ENCODE measurements at places on chromosomes 6 and 20.

GRCh38 chr6:21444711-21445260 lies 148.8 kb upstream of the SOX4 start:
- no peak for DNase-seq

GRCh38 chr6:85945459-85946185 lies 302.9 kb upstream of the SYNCRIP start:
- DNase-seq, result no peak

DNA sequence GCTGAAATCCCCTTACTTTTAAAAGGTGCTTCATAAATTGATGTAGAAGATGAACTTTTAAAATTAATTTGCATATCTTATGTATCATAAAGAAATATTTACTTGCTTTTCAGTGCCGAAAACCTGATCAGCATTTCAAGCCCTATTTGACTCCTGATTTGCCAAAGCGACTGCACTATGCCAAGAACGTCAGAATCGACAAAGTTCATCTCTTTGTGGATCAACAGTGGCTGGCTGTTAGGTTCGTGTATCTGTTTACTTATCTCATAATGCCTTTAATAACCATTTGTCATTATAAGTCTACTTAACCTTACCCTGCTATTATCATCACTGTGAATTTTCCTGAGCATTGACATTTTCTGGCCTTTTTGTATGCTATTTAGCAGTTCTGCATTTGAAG lies 7.8 kb downstream of the OR2A4 start:
- no peak for DNase-seq

DNA sequence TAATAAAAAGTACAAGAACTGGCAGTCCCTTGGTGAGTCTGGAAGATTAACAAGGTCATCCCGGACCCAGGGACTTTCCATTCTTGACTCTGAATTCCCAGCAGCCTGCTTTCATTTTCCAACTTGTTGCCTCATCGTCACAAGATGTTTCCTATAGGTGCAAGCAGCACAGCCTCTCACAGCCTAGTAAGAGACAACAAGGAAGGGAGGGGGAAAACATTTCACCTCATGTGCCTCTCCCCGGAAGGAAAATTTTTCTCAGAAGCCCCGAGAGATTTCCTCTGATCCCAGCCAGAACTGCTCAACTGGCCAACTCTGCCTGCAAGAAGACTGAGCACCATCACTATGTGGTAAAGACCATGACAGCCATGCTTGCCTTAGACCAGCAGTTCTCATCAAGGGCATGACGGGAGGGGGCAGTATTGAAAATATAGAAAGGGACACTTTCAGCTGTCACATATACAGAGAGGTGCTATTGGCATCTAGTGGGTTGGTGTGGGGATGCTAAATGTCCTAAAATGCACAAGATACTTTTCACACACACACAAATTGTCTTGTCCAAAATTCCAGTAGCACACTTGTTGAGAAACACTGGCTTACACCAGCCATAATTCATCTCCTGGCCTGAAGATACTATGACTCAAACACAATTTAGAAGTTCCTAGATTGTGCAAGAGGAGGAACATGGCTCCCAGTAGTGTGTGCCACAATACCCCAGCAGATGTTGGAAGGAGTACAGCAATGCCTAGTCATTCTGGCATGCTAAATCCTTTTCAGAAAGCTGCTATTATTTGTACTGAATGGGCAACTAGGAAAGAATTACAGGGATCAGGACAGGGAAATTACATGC lies 10.8 kb upstream of the WTAP start:
- no peak for DNase-seq

- DNase-seq, result peak; percentile 51
Observed at GRCh38 chr20:11890331-11891076, 27.2 kb upstream of the BTBD3 start.

DNA sequence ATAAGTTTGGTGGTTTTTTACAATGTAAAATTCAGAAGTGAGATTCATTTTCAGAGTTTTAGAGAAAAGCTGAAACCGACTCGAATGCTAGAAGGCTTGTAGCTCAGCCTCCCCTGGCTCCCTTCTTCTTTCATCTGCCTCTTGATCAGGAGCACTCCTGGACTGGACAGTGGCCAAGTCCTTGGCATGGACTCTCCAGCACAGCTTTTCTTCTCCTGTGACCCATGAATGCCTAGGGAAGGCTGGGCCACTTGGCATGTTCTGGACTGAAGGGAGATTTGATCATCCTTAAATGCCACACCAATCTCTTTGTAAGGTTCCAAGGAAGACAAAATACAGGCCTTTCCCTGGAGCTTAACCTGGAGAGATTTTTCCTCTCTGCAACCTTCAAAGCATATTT lies 384.0 kb upstream of the SASH1 start:
- DNase-seq, result no peak

GRCh38 chr6:35273822-35274559 lies 14.5 kb downstream of the ZNF76 start:
- DNase-seq, result no peak

DNA sequence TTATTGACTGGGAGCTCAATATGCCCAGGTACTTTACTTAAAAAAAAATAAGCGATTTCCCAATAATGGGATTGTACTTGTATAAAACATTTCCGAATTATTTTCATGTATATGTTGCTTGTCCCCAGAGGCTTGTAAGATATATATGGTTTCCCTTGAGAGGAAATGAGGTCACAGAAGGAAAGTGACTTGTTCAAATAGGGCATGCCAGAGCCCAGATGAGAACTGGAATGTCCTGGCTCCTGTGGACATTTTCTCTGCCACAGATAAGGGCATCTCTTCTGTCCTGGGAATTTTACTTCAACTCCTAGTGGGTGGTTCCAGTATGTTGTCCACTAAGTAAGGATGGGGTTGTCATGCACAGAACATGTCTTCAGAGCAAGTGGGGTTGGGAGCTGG lies 63.0 kb downstream of the LYRM2 start:
- no peak for DNase-seq

DNA sequence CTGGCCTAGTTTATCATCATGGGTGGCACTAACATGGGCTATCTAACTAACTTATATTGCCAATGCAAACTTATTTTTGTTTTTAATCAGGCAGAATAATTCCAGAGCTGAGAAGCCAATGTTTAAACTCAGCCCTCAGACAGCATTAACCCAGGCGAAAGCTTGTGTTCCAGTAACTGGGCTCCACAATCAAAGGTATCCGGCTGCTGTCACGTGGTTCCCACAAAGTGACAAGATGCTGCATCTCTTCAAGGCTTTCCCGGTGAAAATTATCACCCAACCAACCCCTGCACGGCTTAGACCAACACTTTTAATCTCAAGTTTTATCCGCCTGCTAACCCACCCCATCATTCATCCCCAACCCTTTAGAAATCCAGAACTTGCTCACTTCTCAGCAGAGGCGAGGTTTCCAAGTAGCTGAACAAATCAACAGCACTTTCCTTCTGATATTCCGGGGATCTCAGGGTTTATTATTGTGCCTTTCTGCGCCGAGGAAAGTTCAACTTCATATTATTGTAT lies 885 bp downstream of the MTCL3 start:
- no peak for DNase-seq

- DNase-seq, result no peak
Observed at GRCh38 chr6:89818977-89819335, 638 bp downstream of the MDN1 start.

- no peak for DNase-seq
Observed at GRCh38 chr20:53917145-53918019, 153.0 kb downstream of the BCAS1 start.

- no peak for DNase-seq
Observed at GRCh38 chr6:121835662-121836061, 400.2 kb downstream of the GJA1 start.

- no peak for DNase-seq
Observed at GRCh38 chr6:117506907-117507306, 24.4 kb downstream of the DCBLD1 start.

DNA sequence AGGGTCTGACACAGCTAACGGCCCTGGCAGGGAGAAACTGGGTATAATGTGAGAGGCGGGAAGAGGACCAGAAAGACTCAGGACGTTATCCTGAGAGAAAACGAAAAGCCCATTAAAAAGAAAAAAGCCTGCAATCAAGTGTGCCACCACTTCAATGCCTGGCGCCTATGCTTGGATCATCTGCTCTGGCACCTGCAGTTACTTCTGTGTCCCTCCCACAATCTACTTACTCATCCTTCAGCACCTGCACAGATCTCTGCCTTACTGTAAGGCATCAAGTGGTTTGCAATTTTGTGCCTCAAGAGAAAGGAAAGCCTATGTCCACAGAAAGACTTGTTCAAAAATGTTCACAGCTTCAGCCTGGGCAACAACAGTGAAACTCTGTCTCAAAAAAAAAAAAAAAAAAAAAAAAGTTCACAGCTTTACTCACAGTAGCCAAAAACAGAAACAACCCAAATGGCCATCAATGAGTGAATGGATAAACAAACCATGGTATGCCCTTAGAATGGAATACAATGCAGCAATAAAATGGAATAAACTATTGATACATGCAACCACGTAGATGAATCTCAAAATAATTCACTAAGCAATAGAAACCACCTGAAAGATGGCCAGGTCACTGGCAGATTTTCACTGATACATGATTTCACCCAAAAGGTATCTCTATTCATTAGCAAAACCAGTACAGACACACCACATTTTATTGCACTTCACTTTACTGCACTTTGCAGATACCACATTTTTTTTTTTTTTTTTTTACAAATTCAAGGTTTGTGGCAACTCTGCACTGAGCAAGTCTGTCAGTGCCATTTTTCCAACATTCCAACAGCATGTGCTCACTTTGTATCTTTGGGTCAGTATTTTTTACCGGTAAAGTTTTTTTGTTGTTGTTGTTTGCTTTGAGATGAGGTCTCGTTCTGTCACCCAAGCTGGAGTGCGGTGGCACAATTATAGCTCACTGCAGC lies 48.6 kb downstream of the ABHD12 start:
- DNase-seq, result no peak

DNA sequence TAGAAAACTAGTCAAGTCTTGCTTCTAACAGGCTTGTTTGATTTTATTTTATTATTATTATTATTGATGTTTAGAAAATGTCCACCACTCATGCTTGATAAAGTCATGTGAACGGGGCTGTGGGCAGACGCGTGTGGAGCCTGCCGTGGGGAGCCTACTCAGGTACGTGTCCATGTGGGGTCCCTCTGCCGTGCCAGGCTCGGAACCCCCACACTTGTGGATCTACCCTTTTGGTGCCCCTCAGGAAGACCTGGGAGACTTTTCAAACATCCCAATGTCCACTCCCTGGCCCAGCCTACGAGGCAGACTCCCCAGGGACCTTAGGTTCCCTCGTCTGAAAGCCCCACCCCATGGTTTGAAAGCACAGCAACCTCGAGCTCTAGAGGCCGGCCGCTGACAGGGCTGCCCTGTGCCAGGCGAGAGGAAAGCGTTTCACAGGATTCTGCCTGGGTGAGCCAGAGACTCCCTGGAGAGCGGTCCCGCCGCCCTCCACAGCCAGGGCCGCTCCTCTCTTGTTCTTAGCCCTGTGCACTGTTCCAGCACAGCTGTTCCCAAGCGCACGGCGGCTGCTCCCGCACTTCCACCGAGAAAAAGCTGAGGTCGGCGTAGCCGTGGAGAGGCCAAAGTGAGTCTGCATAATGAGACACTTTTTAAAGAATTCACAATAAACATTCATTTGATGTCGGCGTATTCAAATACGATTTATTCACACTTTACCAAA lies 249.7 kb downstream of the TTLL2 start:
- no peak for DNase-seq

DNA sequence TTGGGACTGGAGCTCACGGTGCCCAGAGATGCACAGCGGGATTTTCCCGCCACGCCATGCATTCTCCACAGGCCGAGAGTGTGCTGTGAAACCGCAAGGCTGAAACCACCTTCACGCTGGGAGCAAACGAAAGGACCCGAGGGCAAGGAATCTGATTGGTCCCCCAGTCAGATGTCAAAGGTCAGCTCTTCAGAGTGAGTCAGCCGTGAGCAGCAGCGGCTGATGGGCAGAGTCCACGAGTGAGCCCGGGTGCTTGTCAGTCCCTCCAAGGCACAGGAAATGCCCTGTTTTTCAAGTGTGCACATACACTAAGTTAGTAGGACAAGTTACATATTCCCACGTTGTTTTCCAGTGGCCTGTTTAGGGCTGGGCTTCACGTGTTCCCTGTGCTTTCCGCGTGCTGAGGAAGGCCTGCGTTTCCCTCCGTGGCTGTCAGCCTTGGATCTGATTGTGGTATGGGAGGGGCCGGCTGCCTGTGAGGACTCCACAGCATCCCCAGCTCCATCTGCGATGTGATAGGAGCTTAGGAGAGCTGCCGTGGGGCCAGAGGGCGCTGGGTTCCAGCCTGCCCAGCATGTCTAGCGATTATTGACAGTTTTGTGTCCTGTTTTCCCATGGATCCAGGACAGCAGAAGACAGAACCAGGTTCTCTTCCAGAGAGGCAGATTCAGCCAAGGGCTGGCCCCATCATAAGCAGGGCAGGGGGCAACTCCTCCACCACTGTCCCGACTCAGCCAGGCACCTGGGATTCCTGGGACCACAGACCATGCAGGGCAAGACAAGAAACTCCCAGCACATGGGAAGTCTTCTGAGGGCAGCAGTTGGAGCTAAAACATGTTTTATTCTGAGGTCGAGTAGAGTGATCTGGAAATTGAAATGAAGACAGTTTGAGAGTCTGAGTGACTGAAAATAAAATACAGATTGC lies 38.2 kb upstream of the FRMD1 start:
- DNase-seq, result no peak

GRCh38 chr6:24080711-24081110 lies 45.3 kb upstream of the NRSN1 start:
- no peak for DNase-seq

GRCh38 chr6:105326216-105326615 lies 76.7 kb downstream of the PREP start:
- DNase-seq, result no peak

GRCh38 chr6:120935908-120936307 lies 398.4 kb downstream of the TBC1D32 start:
- no peak for DNase-seq

GRCh38 chr6:169953686-169954085 lies 202.3 kb downstream of the ERMARD start:
- no peak for DNase-seq

DNA sequence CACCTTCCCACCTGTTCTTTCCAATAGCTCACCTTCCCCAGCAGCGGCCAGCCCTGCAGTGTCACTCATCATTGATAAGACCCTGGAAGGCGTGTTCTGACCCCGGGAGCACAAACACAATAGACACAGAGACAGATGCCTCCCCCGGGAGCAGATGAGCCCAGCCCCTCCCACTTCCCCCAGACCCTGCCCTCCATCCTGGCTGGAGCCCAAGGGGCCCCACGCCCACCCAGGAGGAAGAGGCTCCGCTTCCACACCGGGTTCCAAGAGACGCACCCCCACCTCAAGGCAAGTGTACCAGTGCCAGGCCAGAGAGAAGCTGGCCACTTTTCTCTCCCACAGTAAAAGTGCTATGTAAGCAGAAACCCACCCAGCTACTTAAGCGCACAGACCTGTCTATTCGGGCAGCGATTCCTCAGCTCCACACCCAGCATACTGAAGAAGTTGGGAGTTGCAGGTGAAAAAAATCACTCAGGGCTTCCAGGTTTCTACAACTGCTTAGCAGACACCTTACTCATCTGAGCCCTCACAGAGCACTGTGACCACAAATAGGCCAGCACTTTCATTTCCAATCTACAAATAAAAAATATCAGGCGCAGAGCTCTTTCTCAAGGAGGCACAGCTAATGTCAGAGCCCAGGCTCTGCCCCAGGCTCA lies 93.4 kb upstream of the NXT1 start:
- no peak for DNase-seq

GRCh38 chr6:53801022-53801421 lies 6.2 kb downstream of the LRRC1 start:
- no peak for DNase-seq

GRCh38 chr6:23365732-23366131 lies 760.3 kb upstream of the NRSN1 start:
- no peak for DNase-seq

- DNase-seq, result peak; percentile 20
Observed at GRCh38 chr6:14910692-14911547, 334.9 kb upstream of the JARID2 start.

All from activated T-cell treated with anti-CD3 and anti-CD28 coated beads, Interleukin-2, amount 50 U/mL, for 72 hours (primary cell).